Kidney epithelial cell (primary cell): ENCODE measurements at places on chromosomes 12 and 14. TPM values are rescaled to one million over a fixed set of nuclear protein-coding genes. Genes with fewer than 3 reads are reported as not detected.

The AMN gene
- total RNA-seq = 0.54 and 1.2 TPM in 2 replicates

The SPIC gene
- not detected in 2 replicates for total RNA-seq

The KLRC3 gene
- total RNA-seq = not detected in 2 replicates

The PRICKLE1 gene
- total RNA-seq = 8.0 and 8.1 TPM in 2 replicates

DNA sequence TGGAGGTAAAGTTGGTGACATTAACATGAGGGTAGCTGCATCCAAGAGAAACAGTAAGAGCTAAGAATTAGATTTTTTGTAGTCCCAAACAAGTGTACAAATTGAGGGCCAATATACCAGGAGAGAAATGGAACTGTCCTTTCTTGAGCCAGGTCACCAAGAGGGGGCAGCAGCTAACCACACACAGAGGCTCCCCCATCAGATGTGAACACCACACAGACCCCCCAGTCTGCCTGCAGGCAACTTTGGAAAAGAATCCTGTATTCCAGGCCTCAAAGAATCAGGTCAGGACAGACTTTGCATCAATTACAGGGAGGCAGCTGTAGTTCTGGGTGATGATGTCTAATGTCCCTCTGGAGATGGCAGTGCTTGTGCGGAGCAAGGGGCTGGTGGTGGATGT lies 77.9 kb downstream of the SPTB start:
- DNase-seq = no peak

GRCh38 chr12:72330301-72330700 lies 58.1 kb downstream of the TRHDE start:
- DNase-seq = peak; percentile 69

DNA sequence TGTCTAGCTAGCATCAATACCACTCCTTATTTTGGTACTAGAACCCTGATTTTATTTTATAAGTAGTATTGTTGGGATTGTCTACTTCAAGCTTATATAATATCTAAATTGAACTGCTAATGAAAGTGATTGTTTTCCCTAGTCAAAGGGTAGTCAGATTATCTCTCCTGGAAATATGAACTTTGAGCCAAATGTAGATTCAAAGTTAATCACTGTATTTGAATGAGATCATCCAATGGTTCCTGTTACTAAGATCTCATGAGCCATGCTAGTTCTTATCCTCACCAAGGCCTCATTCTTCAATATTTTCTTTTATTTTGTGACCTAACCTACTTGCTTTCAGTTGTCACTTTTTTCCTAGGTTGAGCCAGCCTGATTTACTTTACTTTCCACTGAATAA lies 276.7 kb downstream of the RASSF9 start:
- DNase-seq = no peak

GRCh38 chr14:89957791-89958190 lies 2.1 kb downstream of the TDP1 start:
- no peak for DNase-seq

GRCh38 chr12:113757221-113758002 lies 208.7 kb downstream of the RBM19 start:
- no peak for DNase-seq

DNA sequence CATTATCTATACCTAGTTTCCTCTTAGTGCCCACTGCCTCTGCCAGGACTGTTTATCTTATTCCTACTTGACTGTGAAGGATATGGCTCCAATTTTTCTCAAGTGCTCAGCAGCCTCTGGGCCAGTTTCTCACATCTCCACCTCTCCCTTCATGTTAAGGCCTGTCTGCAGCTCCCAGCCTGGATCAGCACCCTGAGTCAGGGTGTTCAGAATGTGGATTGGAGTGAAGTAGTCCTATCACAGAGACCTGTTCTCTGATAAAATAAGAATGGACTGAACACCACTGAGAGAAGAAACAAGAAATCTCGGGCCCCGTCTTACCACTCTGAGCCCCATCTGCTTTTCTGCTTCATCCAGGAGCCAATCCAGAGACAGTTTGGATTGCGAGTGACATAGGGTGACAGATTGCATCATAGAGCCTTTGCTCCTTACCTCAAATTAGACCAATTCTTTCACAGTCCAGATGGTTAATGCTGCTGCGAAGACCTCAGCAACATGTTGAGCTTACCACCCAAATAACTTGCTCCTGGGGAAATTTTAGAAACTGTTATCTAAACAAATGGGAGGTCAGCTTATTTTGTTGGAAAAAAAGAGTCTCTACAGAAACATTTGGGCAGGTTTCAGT lies 473.1 kb downstream of the PDZRN4 start:
- no peak for DNase-seq

DNA sequence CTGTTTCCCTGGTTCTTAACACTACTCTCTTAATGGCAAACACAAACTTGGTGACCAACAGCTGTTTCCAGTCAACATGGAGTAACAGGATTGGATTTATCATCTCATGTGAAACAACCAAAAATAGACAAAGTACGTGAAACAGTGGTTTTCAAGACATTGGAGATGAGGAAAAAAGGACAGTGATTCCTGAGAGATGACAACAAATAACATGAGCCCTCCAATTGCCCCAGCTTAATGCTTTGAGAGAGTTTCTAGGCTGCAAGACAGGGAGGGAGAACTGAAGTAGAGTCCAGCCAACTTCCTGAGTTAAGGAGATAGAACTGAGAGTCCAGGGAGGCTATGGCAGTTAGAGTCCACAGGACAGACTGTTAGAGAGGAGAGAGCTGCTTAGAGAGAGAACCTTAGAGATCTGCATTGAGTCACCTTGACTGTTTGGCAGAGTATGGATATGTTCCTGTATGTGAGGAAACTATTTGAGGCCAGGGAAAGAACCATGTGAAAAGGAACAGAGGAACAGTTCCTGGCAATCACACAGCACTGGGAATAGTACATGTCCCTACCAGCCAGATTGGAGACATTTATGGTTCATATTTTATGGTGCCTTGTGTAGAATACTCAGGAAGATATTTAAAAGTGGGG lies 106.4 kb downstream of the PCNX1 start:
- no peak for DNase-seq

GRCh38 chr14:101928415-101928841 lies 35.9 kb upstream of the DYNC1H1 start:
- no peak for DNase-seq

GRCh38 chr12:62631471-62632410 lies 165.1 kb downstream of the MON2 start:
- no peak for DNase-seq

DNA sequence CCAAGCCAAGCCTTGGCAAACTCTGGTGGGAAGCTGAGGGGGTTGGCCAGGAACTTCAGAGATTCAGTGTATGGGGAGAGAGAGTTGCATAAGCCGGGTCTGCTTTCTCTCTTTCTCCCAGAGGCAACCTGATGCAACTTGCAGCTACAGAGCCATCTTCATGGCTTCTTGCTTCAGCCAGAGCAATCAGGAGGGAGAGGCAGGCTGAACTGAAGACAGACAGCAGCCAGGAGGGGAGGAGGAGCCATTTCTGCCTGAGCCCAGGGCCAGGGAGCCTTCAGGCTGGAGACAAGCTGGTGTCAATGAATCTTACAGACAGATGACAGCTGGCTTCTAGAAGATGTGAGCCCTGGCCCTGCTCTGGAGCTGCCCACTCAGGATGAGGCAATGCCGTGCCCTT lies 18.7 kb downstream of the NPC2 start:
- DNase-seq = no peak

GRCh38 chr12:15538881-15539280 lies 216.6 kb downstream of the PTPRO start:
- no peak for DNase-seq

GRCh38 chr14:74907744-74908143 lies 15.3 kb downstream of the RPS6KL1 start:
- no peak for DNase-seq

DNA sequence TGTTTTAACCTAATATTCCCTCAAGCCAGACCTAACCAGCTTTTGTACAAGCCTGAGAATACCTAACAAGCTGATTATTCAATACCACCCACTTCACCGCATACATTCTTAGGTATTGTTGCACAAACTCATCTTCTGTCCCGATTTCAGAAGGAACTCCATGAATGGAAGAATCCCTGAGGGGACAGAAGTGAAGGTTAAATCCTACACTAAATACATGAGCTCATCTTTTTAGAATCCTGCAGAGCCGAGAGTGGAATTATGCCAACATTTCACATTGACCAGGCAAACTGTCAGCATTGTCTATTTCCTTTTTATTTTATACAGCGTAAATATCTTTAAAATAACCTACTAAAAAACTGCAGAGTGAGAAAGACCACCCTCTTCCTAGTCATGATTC lies 140.7 kb upstream of the PRICKLE1 start:
- no peak for DNase-seq
